ENCODE measurements at places on chromosomes 4 and X.
A peak's percentile ranks its signal among the peaks of the same experiment; 100 is the strongest.

DNA sequence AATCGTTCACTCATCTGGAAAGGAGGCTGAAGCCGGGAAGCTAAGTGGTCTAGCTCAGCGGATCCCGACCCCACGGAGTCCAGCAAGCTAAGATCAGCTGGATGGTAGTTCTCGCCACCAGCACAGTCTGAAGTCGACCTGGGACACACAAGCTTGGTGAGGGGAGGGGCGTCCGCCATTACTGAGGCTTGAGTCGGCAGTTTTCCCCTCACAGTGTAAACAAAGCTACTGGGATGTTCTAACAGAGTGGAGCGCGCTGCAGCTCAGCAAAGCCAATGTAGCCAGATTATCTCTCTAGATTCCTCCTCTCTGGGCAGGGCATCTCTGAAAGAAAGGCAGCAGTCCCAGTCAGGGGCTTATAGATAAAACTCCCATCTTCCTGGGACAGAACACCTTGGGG lies 555.4 kb downstream of the BCOR start:
- no peak for DNase-seq

- DNase-seq, result no peak
These were observed 52.1 kb upstream of the TEX13D start for GRCh38 chrX:124280294-124280902.

DNA sequence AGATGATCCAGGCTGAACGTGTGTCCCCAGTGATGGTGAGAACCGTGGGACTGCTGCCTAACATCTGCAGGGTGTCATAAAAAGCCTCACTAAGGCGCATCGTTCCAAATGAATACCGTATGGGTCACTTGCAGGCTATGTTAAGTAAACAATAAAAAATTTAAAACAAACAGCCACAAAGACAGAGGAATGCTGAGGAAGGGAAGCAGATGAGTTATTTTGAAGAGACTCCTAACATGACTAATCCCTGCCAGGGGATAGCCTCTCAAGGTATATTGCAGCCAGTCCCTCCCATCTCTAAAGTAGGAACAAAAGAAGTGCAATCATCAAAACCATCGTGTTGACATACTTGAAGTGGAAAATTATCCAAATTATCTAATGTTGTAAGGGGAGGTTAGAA lies 83.8 kb downstream of the UNC5C start:
- DNase-seq, result no peak

- no peak for DNase-seq
These were observed 45.9 kb downstream of the TEC start for GRCh38 chr4:48223633-48224295.

DNA sequence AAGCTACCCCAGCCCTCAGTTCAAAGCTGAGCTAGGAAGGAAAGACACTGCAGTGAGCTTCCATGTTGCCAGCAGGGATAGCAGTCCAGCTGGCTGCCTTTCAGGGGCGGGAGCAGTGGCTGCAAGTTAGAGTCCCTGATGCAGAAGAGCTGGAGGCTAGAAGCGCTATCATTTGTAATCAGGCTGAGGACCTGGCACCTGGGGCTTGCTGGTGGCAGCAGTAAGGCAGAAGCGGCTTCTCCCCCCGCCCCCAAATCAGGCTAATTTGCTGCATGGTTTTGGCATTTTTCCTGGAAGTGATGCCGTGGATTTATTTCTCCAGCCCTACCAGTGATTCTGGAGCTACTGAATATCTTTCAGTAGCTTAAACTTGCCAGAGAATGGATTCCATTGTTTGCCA lies 203.3 kb downstream of the CLCN4 start:
- DNase-seq, result peak; percentile 41

GRCh38 chr4:147157860-147158701 lies 212.4 kb upstream of the TTC29 start:
- DNase-seq, result peak; percentile 37

Measured in muscle of back (tissue), 13 donors.